GM13976 (cell line): ENCODE measurements at places on chromosomes 1 and 21.

DNA sequence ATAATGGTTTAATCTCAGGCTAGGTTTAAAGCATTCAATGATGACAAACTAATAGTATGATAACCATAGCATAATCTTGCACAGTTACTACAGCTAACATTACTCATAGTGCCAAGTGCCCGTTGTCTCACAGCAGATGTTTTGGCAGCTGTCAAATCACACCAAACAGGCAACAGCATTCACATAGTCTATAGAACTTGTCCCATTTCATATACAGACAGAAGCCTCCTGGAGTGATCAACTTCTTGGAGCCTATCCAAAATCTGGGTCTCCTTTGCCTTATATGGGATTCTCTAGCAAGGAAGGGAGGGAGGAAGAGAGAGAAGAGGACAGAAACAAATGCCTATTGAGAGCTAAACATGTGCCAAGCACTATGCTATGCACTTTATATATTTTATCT is 250.6 kb upstream of the ZP4 start:
- no peak for DNase-seq

GRCh38 chr1:164683235-164683634 is 124.3 kb downstream of the PBX1 start:
- no peak for DNase-seq

GRCh38 chr21:45047257-45047656 is 27.1 kb upstream of the ADARB1 start:
- no peak for DNase-seq

DNA sequence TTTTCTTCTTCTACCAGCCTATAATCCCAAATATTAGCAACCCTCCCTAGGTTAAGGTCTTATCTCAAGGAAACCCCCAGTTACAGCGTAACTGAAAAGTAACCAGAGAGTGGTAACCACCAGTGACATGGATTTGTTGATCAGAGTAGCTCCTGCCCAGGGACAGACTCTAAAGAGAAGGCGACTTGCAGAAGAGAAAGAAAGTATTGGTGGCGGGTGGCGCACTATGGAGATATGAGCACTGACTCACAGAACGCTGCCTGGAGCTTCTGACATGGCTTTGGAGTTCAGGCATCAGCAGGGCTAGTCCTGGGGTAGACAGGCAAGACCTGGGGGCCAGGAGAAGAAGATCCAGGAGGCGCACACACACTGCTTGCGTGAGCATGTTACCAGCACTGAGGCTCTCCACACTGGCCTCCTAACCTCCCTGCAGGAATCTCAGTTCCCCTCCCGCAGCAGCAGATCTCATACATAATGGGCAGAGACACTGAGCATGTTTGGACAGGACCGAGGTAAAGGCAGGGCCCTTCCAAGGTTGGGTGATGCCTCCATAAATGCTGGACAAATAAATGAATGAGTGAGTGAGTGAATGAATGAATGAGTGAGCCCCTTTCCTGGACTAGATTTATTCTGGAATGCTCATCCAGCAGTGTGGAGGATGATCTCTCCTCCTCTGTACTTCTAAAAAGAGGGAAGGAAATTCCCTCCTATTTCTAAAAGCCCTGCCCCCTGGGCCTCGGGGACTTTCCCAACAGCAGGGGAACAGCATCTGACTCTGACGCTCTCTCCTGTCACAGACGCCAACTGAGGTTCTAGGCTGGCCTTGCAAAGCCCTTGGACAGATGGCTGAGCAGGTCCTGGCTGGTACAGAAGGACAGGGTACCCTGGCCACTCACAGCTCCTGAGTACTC is 175.5 kb downstream of the CLIC6 start:
- peak; percentile 61 for DNase-seq
